ENCODE measurements at places on chromosomes 1 and 21. TPM values are rescaled to one million over a fixed set of nuclear protein-coding genes. Genes with fewer than 3 reads are reported as not detected.

The NEXN gene
- total RNA-seq, result 4.6 TPM

The RIMKLA gene
- 0.70 TPM for total RNA-seq

The CLCA1 gene
- not detected for total RNA-seq

The DDR2 gene
- 0.67 TPM for total RNA-seq

The GJB5 gene
- 0.13 TPM for total RNA-seq

The AQP10 gene
- not detected for total RNA-seq

The KLHDC9 gene
- total RNA-seq, result 2.3 TPM

The GJA9 gene
- not detected for total RNA-seq

The LYPD8 gene
- total RNA-seq, result not detected

The PADI2 gene
- 1.3 TPM for total RNA-seq

The KPRP gene
- not detected for total RNA-seq

The MYCL gene
- total RNA-seq, result 1.3 TPM

The GDAP2 gene
- total RNA-seq, result 7.2 TPM

The ZNF593OS gene
- total RNA-seq, result 0.26 TPM

The PGLYRP3 gene
- total RNA-seq, result not detected

The GPR61 gene
- total RNA-seq, result not detected

The MTARC2 gene
- 11.5 TPM for total RNA-seq

The TSPAN2 gene
- total RNA-seq, result 1.2 TPM

The ZNF692 gene
- total RNA-seq, result 28.2 TPM

The DISP1 gene
- 1.8 TPM for total RNA-seq

The PLPPR4 gene
- not detected for total RNA-seq

The NUDT17 gene
- total RNA-seq, result 6.0 TPM

The TRIM58 gene
- total RNA-seq, result not detected

The FAM72C gene
- 5.8 TPM for total RNA-seq

The TMEM200B gene
- total RNA-seq, result 0.14 TPM

The CRNN gene
- total RNA-seq, result not detected

The PAPPA2 gene
- not detected for total RNA-seq

The ADCY10 gene
- 0.08 TPM for total RNA-seq

The GNG5 gene
- total RNA-seq, result 177 TPM

The OR6Y1 gene
- not detected for total RNA-seq

The LCE1D gene
- not detected for total RNA-seq

Data from A549 treated with CpdA at 1 μM for 4 hours (cell line).